ENCODE measurements at places on chromosomes 5 and 9.
A peak's percentile ranks its signal among the peaks of the same experiment; 100 is the strongest.

DNA sequence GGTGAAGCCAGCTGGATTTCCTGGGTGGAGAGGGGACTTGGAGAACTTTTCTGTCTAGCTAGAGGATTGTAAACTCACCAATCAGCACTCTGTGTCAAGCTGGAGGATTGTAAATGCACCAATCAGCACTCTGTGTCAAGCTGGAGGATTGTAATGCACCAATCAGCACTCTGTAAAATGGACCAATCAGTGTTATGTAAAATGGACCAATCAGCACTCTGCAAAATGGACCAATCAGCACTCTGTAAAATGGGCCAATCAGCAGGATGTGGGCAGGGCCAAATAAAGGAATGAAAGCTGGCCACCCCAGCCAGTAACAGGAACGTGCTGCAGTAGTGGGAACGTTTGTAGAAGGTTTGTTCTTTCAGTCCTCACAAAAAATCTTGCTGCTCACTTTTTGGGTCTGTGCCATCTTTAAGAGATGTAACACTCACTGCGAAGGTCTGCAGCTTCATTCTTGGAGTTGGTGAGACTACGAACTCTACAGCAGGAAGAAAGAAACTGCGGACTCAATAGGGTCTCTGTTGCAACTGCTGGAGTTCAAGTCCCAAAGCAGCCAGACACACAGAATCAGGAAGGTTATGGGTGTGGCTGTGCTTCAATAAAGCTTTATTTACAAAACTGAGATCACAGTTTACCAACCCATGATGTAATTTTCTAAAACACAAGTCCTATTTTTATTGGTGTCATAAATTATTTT, 145.7 kb upstream of the ERCC6L2 start:
- no peak for DNase-seq

- DNase-seq, result peak; percentile 49
Measured at GRCh38 chr9:94085062-94085639, 887 bp downstream of the PTPDC1 start.

DNA sequence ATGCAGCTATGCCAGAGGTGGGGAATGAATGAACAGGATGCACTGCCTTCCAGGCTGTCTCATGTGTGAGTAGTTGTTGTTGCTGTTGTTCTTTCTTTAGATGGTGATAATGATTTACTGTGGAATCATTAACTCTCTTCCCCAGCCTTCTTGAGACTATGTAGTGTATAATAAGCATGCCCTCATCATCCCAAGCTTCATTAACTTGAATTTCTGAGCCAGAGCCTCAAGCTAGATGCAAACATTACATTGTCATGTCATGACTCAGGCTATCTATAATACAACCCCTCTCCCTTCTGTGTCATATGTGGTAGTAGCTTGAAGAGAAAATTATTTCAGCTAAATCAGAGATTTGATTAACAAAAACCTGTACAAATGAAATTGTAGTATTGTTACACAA, 10.0 kb upstream of the ADAMTSL1 start:
- peak; percentile 19 for DNase-seq

DNA sequence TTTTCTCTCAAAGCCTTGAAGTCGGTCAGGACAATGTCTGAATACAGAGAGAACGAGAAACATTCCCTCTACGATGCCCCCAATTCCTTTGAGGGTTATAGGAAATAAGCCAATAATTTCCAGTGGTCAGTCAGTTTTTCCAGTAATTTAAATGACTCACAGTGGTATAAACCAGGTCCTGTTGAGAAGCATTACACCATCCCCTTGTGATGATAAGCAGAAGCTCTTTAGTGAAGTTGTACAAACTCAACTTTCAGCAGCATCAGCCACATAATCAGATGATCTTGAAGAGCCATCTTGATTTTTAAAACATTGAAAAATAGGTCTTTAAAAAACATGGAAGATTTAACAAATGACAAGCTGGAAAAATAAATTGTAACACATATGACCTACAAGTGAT, 173.9 kb upstream of the ZNF462 start:
- DNase-seq, result peak; percentile 21

- no peak for DNase-seq
Measured at GRCh38 chr5:14174230-14174636, 31.1 kb downstream of the TRIO start.

DNA sequence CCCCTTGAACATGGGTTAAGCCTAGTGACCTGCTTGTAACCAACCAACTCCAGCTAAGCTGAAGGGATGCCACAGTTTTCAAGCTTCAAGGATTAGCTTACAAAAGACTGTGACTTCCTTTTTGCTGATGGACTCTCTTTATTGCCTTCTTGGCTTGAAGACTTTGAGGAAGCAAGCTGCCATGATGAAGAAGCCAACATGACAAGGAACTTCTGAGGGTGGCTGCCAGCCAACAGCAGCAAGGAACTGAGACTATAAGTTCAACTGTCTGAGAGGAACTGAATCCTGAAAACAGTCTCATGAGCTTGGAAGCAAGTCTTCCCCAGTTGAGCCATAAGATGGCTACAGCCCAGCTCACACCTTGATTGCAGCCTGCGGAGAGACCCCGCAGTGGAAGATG, 116.1 kb upstream of the TAF11L2 start:
- no peak for DNase-seq

DNA sequence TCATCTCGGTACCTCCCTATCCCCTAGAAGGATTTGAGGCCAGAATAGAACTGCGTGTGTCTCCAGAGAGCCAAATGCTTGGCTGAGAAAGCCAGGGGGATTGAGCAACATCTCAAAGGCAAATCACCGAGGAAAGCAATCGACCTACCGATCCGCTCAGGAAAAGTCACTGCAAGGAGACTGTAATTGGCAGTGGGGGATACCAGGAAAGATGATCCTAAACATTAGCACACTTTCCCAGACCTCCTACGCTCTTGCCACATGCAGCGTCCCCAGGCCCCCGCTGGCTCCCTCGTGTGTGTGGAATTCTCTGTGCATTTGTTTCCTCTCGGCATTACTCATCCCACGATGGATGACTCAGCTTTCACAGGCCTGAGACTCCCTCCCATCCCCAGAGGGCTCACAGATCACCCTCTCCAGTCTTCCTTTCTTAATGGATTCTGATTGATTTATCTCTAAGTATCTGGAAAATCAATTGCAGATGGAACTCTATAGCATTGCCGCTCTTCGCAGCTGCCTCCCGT, 82.2 kb upstream of the ICE1 start:
- peak; percentile 90 for DNase-seq

- DNase-seq, result peak; percentile 23
Measured at GRCh38 chr5:176647843-176648473, 674 bp downstream of the TSPAN17 start.

DNA sequence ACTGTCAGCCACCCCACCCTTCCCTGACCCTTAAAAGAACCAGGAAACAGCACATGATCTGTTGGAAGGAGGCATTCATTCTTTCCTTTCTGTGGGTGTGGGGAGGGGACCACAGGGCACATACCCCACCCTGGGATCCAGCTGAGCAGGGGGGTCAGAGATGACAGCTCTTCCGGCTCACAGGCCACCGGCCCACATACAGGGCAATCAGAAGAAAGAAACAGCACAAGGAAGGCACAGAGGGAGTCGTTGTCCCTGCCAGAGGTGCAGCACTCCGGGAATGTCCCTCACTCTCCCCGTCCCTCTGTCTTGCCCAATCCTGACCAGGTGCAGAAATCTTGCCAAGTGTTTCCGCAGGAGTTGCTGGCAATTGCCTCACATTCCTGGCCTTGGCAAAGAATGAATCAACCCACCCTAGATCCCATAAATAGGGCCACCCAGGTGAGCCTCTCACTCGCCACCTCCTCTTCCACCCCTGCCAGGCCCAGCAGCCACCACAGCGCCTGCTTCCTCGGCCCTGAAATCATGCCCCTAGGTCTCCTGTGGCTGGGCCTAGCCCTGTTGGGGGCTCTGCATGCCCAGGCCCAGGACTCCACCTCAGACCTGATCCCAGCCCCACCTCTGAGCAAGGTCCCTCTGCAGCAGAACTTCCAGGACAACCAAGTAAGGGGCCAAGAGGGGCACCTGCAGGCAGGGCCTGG, at the start of gene LCN2:
Gene LCN2 (plus strand): TSS at position 453 of the 701 bp plus-strand sequence. CDS start 73 bp downstream, at position 526.
- DNase-seq, result no peak

- no peak for DNase-seq
Measured at GRCh38 chr9:31683116-31683515, 701.3 kb upstream of the ACO1 start.

DNA sequence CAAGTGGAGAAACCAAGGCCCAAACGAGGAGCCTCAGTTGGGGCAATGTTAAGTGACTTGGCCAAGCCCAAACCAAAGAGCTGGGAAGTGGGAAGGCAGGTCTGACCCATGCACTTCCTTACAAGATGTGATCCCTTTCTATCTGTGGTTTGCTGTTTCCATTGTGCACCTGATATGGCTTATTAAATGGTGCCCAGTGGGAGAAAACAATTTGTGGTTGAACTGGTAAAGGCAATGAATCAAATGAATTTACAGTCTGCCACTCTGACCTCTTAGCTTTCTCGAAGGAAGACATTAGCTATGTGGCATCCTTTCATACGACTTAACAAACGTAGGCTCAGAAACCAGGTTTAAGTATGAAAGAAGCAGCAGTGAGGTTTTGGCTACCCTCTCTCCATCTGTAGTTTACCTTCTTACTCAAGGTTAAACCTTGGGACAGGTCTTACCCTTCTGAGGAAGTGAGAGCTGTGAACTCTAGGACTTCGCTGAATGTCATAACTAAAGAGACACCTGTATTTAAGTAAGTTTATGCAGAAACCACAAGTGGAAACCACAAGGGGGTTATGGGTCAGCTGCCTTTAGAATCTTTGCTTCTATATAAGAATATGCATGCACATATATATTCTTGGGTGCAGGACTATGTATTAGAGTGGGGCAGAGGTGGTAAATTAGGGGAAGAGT, 100.5 kb upstream of the SPATA31D4 start:
- DNase-seq, result no peak

- DNase-seq, result no peak
Measured at GRCh38 chr5:138102454-138103318, 18.9 kb downstream of the WNT8A start.

GRCh38 chr5:143331956-143332355, 71.5 kb downstream of the NR3C1 start:
- DNase-seq, result no peak

DNA sequence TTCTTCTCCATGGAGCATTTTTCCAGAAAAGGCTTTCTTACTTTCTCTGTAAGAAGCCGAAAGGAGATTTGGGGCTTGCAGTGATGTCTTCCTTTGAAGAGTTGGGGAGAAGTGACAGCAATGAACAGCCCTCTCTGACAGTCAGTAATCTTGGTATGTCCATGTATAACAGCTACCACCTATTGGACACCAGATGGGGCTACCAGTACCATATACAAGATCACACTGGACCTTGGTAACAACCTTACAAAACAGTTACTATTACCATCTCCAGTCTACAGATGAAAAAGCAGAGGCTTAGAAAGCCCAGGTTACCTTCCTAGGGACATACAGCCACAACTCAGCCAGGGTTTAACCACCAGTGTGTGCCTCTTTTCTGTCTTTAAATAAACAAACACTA, 272.7 kb upstream of the TRPC7 start:
- DNase-seq, result no peak

DNA sequence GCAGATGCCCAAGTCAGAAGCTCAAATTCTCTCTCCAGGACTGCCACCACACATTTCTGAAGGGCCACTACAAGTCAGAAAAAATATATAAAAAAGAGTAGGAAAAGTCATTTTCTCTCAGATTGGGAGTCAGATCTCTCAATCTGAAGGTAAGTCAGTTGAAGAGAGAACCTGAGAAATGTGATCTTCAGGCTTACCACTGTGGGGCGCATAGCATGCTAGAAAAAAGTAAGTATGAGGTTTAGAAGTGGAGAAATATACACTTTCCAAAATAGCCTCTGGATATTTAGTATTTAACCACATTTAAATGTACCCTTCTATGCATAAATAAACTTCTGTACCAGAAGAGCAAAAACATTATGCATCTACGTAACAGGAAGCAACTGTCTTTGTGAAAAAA, 800.7 kb upstream of the CTNND2 start:
- DNase-seq, result no peak

GRCh38 chr5:172266676-172267092, 16.9 kb downstream of the UBTD2 start:
- no peak for DNase-seq

GRCh38 chr5:158845941-158846340, 253.8 kb downstream of the EBF1 start:
- DNase-seq, result no peak

GRCh38 chr5:51468196-51468595, 84.9 kb downstream of the ISL1 start:
- peak; percentile 17 for DNase-seq

- DNase-seq, result no peak
Measured at GRCh38 chr5:26757941-26758340, 280.4 kb downstream of the CDH9 start.

DNA sequence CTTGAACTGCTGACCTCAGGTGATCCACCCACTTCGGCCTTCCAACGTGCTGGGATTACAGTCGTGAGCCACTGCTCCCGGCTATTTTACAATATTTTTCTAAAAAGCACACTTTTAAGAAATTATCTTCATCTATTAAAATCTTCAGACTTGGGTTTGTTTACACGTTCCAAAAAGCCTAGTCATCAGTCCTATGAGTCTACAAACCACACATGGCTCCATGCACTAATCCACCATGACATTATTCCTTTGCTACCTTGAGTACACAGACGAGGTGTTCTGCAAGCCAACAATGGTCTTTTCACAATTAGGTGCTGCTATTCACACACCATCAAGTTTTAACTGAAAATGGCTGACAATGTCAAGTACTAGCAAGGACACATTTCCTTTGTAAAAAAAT, 41.0 kb downstream of the TRPM6 start:
- no peak for DNase-seq

GRCh38 chr9:97930972-97931371, 7.0 kb downstream of the HEMGN start:
- DNase-seq, result no peak

GRCh38 chr9:125407974-125408900, 146.6 kb downstream of the GAPVD1 start:
- DNase-seq, result peak; percentile 72

DNA sequence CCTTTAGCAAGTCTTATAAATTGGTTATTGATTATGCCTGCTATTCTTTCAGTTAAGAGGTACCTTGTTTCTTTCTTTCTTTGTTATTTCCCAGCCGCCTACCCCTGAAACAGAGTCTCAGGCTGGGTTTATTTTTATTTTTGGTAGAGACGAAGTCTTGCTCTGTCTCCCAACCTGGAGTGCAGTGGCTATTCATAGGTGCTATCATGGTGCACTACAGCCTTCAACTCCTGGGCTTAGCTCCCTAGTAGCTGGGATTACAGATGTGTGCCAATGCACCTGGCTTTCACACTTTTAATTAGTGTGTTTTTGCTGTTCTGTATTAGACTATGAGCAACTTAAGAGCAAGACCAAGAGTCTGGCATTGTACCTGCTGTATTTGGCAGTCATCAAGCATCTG, 14.2 kb downstream of the MAML1 start:
- DNase-seq, result no peak

- DNase-seq, result no peak
Measured at GRCh38 chr5:178474562-178475184, 115.5 kb downstream of the COL23A1 start.

DNA sequence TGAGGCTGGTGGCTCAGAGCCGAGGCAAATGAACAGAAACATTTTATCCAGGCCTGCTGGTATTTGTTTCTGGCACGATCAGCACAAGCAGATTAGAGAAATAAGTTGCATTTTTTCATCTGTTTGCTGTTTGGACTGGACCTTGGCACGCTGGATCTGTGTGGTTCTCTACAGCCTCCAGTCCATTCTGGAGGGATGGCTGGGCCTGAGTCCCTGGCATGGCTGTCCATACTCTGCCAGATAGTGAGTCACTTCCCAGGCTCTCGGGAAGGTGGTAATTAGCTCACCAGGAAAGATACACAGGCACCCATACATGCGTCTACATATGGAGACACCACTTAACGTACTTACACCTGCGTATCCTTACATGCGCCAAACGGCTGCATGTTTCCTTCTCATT, 78.6 kb downstream of the SPRY4 start:
- DNase-seq, result peak; percentile 63

- DNase-seq, result no peak
Measured at GRCh38 chr9:133682818-133683585, 46.8 kb downstream of the DBH start.
